ENCODE measurements at places on chromosomes 11 and 22.

DNA sequence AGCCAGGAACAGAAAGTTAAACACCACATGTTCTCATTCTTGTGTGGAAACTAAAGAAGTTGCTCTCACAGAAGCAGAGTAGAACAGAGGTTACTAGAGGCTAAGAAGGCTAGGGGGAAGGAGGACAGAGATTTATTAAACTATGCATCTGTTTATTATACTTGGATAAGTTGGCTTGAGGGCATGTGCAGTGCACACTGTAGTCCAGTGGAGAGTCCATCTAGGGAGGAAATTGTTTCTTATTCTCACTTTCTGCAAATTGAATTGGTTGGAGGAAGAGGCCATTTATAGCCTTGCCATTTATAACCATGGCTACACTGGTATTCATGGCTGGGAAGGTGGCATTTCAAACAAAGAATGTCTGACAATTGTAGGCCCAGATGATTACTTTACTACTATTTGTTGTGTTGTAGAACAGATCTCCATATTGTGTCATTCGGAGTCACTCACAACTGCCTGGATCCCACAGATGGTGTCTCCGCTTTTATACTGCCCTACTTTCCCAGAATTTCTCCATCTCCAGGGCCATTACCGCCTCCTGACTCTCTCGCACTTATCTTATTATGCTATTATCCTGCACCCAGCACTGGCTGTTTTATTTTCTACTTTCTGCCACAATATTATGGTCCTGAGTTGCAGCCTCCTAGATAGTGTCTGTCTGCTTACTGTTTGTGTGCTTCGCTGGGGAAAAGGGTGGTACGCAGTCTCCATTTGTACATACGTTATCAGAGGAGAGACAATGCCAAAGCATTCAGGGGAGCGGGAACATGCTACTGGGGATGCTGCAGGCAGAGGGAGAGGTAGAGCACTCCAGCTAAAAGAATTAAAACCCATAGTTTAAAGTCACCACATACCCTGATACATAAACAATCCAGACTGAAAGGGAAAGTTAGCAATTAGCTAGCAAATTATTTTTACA is 169.3 kb upstream of the BLID start:
- no peak for DNase-seq

DNA sequence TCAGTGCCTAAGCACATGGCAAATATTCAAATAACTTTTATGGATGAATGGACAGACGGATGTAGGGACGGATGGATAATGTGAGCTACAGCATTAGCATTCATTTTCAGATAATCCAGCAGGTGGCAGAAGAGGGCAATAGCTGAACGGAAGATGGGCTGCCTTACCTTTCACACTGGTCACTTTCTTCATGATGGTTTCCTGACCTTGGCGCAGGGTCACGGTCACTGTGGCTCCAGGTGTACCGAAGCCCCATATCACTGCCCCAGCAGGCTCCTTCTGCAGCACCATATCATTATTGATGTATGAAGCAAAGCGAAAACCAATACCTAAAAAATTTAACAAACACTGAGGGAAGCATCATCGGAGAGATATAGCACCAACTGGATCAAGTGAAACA is 4.3 kb downstream of the SIAE start:
- peak; percentile 27 for DNase-seq

- DNase-seq = no peak
These were observed 32.4 kb downstream of the VSIG10L2 start for GRCh38 chr11:125978181-125978716.

DNA sequence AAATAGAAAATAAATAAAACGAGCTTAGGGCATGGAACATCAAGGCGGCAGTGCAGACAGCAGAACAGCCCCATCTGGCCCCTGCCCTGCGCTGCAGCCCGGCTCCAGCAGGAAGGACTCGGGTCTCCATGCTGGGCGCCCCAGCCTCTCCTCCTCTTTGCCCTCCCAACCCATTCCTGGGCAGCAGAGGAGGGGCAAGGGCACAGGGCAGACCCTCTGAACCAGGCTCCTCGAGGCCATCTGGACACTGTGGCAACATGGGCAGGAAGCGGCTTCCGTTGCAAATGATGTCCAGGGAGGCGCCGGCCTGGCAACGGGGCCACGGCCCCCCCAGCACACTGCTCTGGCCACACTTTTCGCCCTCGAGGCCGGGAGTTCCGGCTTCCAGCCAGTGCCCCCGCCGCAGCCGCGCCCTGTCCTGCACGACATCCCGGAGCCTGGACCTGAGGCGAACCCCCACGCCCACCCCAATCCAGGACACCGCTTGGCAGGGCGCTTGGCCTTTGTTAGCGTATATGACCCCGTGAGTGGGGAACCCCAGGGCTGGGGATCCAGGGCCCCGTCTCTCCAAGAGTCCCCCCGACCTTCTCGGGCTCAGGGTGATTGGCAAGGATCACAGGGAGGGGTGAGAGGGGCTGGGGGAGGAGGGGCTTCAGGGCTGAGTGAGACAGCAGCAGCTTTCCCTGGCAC is 192.1 kb downstream of the IGLL1 start:
- DNase-seq = no peak

- DNase-seq = peak; percentile 46
These were observed 736 bp downstream of the RDX start for GRCh38 chr11:110295531-110296225.

- peak; percentile 55 for DNase-seq
These were observed 8.0 kb downstream of the JAML start for GRCh38 chr11:118216621-118217481.

GRCh38 chr11:79663017-79663416 is 222.2 kb upstream of the TENM4 start:
- DNase-seq = no peak

DNA sequence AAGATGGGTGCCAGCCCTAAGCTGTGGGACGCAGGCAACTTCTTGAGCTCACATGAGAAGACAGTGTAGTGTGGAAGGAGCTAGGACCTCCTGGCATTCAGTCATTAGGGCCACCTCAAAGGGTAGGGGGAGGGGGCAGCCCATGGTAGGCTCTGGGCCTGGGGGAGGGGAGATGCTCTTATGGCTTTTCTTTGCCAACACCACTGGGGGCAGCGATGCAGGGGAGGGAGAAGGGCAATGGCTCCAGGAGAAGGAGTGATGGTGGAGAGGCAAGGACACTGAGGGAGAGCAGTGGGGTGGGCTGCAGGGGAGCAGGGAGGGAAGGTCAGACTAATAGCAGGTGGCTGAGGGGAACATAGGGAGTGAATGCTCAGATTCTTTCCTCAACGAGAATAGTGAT is 63.3 kb upstream of the SUSD2 start:
- no peak for DNase-seq

- DNase-seq = no peak
These were observed 16.8 kb downstream of the LSP1 start for GRCh38 chr11:1869427-1870325.

- no peak for DNase-seq
These were observed 7.4 kb downstream of the OTOG start for GRCh38 chr11:17554487-17554886.

GRCh38 chr22:26900787-26901186 is 243.4 kb downstream of the MIAT start:
- DNase-seq = no peak

DNA sequence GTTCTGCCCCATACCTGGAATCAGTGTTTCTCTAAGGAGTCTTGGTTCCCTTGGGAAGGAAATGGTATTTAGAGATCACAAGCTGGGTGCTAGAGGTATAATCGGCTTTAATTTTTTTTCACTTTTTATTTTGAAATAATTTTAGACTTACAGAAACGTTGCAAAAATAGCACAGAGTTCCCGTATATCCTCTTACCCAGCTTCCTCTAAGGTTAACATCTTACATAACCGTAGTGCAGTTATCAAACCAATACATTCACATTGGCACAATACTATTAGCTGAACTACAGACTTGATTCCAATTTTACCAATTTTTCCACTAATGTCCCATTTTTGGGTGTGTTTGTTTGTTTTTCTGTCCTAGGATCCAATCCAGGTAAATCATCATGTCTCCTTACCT is 63.8 kb downstream of the RBX1 start:
- DNase-seq = no peak

DNA sequence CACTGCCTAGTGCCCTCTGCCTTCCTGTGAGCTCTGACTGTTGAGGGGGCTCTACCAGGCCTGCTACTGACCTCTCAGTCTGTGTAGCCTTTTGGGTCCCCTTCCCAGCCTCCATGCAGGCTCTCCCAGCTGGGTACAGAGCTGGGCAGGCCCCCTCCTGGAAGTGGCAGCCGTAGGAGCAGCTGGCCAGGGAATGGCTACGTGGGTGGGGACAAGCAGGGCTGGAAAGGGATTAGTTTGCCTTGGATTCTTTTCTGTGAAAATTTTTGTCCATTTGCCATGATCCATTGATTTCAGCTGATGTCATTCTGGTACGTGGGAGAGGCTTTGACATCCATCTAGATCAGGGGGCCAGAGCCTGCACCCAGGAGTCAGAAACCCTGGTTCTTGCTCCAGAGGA is 23.9 kb upstream of the NECTIN1 start:
- no peak for DNase-seq

GRCh38 chr11:114031967-114032320 is 27.6 kb upstream of the ZBTB16 start:
- no peak for DNase-seq

GRCh38 chr11:119529063-119529845 is 106.3 kb upstream of the THY1 start:
- no peak for DNase-seq

DNA sequence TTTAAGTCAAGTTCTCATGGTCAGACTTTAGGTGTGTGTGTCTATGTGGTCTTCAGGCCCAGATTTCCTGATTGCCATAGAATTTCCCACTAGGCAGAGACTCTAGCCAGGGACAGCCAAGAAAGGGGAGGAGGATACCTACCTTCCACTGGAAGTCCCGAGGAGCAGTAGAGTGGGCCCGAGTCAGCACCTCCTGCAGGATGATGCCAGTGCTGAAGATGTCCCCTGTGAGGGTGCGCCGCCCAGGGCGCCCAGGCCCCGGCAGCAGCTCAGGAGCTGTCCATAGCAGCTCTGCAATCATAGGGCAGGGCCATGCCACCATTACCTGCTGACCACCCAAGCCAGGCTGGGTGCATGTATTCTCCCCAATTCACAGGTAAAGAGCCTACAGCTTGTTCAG is 41.6 kb upstream of the LRRC32 start:
- DNase-seq = no peak

- DNase-seq = no peak
These were observed 65.1 kb upstream of the LRRC55 start for GRCh38 chr11:57116654-57117053.

DNA sequence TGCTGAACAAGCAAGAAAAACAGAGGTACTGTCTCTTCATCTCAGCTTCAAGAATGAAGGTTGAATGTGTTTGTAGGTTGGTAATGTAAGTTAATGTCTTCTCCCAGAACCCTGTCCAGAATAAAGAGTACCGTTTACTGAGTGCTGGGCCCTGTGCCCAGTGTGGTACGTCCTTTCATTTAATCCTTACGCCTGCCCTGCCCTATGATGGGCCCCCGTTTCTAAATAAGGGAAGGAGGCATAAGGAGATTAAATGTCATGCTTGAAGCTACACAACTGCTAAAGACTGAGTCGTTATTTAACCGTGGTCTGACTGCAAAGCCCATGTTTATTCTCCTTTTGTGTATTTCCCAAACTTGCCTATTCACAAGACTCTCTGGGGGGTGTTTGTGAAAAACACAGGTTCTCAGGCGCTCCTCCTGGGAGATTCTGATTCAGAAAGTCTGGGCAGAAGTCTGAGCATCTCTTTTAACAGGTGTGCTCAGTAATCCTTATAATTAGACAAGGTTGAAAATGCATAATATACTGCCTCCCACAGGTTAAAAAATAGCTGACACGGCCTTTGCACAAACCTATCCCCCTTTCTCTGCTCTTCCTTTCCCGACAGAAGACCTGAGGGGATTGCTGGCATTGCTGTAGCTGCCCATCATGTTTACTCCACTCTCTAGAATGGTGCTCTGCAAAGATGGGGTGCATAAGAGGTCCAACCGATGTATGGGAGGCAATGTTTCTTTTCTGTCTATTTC is 56.3 kb upstream of the ZBTB44 start:
- DNase-seq = no peak

GRCh38 chr11:36081274-36081945 is 137.5 kb downstream of the LDLRAD3 start:
- no peak for DNase-seq

GRCh38 chr11:75223954-75224643 is 16.5 kb upstream of the TPBGL start:
- no peak for DNase-seq

- DNase-seq = no peak
These were observed 28.0 kb downstream of the TRIM66 start for GRCh38 chr11:8654503-8654902.

DNA sequence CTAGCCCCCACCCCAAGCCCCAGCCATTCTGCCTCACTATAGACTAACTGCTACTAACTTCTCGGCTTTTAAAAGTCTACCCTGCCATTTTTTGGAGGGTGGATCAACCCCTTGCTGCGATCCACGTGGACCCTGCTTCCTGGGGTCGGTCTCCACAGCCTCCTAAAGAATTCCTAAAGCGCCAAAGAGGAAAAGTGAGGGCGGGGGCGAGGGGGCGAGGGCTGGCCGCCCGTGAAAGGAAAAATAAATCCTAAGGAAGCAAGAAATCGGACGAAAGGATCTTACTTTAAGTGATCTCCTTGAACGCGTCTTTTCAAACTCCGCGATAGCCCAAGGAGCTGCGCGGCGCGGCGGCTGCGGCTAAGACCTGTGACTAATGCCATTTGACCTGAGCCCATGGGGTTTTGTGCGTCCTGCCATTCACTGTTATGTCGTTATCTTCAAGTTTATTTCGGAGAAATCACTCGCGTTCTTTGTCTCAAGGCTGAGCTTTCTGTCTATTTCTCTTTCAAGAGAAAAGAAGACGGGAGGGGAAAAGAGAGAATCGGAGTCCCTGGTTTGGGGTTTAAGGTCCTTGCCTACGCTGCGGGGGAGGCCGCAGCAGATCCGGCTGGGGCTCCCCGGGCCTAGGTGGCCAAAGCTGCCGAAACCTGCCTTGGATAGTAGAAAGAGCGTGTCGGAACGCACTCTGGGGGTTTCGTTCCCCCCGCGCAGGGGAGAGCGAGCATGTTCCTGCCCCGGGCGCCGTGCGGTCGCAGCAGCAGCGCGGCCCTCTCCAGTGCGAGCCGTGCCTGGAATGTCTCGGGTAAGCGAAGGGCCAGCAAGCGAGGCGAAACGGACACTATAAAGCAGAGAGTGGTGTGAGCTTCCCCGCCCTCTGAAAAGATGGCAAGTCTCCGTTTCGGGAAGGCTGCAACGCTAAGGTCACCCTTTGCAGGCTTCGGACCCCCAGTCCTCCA is 2.8 kb upstream of the DBX1 start:
- DNase-seq = no peak

- DNase-seq = no peak
These were observed 2.2 kb upstream of the SCT start for GRCh38 chr11:629237-629583.

- DNase-seq = no peak
These were observed 265.3 kb downstream of the OPCML start for GRCh38 chr11:133266986-133267385.

GRCh38 chr22:43878079-43878795 is 13.6 kb downstream of the PNPLA5 start:
- no peak for DNase-seq

- DNase-seq = no peak
These were observed 7.7 kb upstream of the SLC1A2 start for GRCh38 chr11:35427071-35427470.

GRCh38 chr11:16839821-16840220 is 101.4 kb downstream of the C11orf58 start:
- DNase-seq = no peak

GRCh38 chr22:18113680-18114394 is 3.2 kb downstream of the TUBA8 start:
- no peak for DNase-seq

All from activated CD8-positive, alpha-beta memory T cell treated with anti-CD3 and anti-CD28 coated beads, Interleukin-2, amount 50 U/mL, for 4 hours (primary cell).